ENCODE measurements at places on chromosomes 11 and 22.

- peak; percentile 31 for DNase-seq
These were observed 11.6 kb downstream of the ATXN10 start for GRCh38 chr22:45683248-45683647.

DNA sequence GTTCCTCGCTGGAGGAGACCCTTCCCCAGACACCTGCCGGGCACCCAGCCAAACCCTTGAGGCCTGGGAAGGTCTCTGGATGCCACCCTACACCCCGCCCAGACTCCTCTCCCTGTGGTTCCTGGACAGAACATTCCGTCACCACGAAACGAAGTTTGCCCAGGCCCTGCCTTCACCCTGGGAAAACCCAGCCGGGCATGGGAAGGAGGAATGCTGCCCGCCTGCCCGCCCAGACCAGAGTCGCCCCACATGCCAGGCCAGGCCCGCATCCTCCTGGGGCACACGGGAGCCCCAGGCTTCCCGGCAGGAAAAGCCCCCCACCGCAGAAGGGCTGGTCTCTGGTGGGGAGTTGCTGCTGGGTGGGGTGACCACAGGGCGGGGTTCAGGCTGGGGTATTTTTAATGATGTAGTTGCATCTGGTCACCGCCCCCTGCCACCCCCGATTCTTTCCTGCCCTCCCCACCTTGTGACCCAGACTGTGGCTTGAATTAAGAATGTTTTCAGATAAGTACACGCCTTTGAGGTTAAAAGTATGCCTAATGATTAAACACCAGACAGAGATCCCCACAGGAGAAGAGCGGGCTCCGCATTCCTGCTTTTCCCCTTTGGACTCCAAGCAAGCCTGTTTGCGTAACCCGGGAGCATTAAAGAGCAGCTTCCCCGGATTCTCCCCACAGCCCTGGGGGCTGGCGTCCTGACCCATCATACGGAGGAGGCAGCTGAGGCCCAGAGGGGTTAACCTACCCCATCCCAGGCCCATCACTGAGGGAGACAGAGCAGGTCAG, 44.6 kb upstream of the PPARA start:
- no peak for DNase-seq

- DNase-seq: no peak
These were observed 30.9 kb upstream of the WNT7B start for GRCh38 chr22:46007848-46008261.

DNA sequence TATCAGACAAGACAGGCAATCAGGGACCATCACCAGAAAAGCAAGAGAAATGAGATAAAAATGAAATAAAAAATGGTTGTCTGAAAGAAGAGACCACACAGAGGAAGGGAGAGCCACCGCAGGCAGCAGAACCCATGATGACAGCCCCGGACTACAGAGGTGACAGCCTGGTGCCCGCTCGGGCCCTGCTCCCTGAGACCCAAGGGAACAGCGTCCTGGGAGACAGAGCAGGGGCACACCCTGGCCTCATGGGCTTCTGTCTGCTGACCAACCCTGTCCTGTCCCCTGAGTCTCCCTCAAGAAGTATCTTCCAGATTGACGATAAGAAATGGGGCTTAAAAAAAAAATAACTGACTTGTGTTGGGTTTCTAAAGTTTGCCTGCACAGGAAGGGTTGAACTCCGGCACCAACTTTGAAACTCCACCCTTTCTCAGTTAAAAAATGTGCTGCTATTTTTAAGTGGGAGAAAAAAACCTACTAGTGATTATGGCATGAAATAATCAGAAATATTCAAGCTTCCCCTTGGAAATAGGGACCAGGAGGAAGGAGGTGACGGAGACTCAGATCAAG, 70.1 kb upstream of the TTLL12 start:
- DNase-seq: no peak

- DNase-seq: no peak
These were observed 8.8 kb upstream of the WT1 start for GRCh38 chr11:32444186-32444585.

DNA sequence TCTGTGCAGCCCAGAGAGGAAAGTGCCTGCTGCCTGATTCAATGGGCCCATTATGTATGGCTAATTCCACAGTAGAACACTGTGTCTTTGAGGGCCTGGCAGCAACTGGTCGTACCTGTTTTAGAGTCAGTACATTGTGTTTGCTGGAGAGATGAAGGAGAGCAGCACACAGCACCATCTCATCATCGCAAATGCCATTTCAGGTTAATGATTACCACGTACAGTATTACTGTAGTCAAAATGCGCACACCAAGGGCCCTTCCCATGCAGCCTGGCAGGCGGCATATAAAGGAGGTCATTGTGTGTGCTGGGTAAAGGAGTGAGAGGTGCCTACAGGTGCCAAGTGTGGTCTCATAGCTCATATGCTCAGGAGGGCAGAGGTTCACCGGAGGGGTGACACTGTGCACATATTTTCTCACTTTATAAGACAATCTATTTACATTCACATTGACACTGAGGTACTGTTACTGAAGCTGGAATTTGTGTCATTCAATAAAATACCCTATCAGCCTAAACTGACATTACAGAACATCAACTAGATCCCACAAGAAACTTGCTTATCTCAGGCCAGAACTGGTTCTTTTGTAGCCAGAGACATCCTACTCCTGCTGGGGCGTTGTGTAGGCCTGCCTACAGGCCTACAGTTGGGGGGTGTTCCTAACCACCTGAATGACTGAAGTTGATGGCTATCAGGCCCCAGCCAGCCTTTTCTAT, 90.4 kb downstream of the APIP start:
- no peak for DNase-seq

DNA sequence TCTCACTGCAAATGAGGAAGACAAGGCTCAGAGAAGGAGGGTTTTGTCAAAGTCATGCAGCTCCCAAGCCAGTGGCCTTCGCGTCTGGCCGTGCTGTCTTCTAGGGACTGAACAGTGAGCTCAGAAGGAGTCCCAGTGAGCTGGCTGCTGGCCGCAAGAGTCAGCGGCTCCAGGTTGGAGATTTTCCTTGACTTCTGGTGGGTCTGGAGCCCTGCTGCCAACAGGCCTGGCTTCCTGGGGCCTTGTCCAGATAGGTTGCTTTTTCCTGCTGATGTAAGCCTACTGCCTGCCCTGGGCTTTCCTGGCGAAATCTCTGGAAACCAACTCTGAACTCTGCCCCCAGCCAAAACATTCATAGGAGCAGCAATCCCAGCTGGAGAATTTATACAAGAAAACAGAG, 272.7 kb upstream of the CADM1 start:
- no peak for DNase-seq

GRCh38 chr11:85663080-85663752, 1.7 kb downstream of the CREBZF start:
- no peak for DNase-seq

GRCh38 chr11:33001751-33002542, 13.7 kb upstream of the DEPDC7 start:
- no peak for DNase-seq

GRCh38 chr22:50473088-50473487, 1.7 kb downstream of the SBF1 start:
- peak; percentile 65 for DNase-seq

- no peak for DNase-seq
These were observed 13.1 kb downstream of the PPP6R3 start for GRCh38 chr11:68473693-68474092.

DNA sequence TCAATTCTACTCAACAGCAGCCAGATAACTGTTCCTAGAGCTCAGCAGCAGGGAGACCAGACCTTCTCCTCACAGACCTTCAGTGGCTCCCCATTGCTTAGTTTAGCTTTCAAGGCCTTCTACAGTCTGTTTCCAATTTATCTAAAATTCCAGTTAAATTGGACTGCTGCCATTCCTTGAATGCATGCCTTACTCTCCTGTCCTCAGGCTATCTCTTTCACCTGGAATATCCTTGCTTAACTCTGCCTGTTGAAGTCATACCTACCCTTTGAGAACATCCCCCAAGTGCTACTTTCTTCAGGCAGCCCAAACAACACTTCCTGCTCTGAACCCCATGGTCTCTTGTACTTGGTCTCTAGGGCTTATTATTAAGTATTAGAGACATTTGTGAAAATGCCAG, 120.7 kb upstream of the TENM4 start:
- DNase-seq: no peak

- DNase-seq: no peak
These were observed 525.1 kb downstream of the BRD1 start for GRCh38 chr22:49302530-49302929.

DNA sequence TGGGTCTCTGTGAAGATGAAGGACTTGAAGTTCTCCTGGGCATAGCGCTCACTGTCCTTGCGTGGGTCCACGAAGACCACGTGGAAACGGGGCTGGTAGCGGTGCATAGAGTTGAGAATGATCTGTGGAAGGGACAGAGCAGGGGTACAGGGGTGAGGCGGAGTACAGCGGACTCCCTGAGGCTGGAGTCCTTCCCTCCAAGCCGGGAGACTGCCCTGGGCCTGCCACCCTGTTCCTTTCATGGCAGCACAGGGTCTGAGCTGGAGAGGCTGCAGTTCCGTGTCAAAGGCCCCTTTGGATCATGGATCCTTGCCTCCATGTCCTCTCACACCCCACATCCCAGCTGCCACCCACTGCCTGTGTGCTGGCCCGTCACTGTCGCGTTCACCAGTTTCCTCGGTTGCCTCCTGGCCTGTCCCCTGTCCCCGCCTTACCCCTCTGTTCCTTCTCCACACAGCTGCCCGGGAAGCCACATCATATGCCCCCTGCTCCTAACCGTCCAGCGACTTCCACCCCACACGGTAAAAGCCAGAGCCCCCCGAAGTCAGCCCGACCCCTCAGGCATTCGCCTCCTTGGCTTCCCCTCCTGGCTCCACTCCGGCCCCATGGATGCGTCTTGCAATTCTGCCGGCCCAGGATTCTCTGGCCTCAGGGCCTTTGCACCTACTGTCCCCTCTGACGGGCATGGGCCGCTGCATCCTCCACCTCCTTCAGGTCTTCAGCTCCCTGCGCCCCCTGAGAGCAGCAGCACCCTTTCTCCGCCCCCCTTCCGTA, 3.4 kb upstream of the NUDT8 start:
- no peak for DNase-seq

DNA sequence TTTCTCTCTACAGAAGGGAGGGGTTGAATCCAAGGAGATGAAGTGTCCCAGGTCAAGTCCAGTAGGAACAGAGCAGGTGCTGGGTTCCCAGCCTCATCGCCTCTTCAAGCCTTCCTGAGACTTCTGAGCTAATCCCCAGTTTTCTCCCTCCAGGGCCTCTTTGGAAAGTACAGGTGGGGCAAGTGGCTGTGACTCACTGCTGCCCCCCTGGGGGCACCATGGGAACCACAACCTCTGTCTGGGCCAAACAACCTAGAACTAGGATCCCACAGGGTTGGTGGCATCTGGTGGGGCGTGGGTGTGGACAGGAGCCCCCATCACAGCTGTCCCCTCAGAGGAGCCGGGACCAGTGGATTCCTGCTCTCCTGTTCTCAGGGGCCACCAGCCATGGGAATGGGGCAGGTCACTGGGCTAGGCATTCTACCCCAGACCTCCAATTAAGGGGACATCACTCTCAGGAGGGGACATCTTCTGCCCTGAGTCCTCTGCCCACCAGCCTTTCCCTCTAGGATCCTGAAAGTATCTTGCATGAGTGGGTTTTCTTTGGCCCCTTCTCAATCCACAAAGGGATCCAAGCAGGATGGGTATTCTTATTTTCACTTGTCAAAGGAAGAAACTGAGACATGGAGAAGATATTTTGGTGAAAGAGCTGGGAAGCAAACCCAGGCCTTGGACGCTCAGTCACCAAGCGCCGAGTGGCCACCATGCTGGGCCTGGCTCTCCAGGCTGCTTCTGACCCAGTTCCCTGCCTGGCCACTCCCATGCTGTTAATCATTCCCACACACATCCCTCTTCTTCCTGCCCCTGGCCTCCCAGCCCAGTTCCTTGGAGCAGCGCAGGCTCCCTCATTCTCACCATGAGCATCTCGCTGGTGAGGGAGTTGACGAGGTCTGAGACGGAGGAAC, 23.8 kb downstream of the LRRC10B start:
- DNase-seq: peak; percentile 35

GRCh38 chr11:46121724-46122477, 647 bp upstream of the PHF21A start:
- DNase-seq: peak; percentile 94

- DNase-seq: no peak
These were observed 233.0 kb downstream of the DDX10 start for GRCh38 chr11:108897916-108898315.

DNA sequence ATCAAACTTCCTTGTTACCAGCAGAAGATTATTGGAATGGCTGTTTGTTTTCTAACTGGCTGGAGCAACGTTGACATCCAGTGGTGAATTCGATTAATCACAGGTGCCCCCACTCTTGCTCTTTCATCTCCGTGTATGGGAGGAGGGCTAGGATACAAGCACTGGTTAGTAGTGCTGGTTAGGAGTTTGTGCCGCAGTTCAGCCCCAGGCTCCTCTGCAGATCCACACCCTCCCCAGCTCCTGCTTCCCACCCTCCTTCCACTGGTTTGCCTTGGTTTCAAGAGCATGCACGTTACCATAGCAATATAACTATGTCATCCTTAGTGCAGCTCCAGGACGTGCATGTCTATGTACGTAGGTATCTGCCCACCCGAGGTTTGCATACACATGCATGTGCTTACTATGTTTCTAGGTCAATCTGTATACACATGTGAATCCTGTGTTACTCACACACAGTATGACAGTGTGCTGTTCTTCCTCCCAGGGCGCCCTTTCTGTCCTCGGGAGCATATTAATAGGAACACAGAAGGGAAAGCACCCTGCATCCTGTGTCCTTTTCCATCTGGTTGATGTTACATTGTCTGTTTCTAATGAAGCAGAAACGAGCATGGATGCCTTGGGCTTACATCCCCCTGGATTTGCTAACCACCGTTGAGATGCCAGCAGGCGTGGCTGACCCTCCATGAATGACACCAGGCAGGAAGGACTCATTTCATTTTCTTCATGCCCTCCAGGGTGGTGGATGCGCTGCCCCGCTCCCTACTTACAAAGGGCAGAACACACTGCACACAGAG, 539.3 kb downstream of the OPCML start:
- no peak for DNase-seq

- DNase-seq: no peak
These were observed 141.6 kb upstream of the CADM1 start for GRCh38 chr11:115645631-115646317.

DNA sequence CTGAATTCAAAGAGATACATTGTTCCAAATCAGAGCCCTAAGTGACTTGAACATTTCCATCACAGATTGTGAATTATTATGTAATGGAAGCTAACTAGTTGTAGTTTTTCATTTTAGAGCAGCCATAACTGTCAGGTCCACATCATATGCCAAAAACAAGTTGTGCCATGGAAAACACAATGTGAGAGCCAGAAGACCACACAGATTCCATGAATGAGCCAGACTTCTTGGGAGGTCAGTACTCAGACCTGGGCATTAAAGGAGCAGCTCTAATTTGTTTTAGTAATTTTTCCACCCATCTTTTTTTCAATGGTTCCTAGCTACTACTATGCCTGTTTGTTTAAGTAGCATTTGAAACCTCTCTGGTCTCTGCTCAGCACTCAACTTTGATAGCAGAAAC, 279.4 kb downstream of the FAT3 start:
- no peak for DNase-seq

GRCh38 chr22:37254209-37254866, 10.3 kb upstream of the RAC2 start:
- DNase-seq: no peak
